Activated CD8-positive, alpha-beta memory T cell treated with anti-CD3 and anti-CD28 coated beads for 1 hour (primary cell): ENCODE measurements at places on chromosomes 6 and 20.

DNA sequence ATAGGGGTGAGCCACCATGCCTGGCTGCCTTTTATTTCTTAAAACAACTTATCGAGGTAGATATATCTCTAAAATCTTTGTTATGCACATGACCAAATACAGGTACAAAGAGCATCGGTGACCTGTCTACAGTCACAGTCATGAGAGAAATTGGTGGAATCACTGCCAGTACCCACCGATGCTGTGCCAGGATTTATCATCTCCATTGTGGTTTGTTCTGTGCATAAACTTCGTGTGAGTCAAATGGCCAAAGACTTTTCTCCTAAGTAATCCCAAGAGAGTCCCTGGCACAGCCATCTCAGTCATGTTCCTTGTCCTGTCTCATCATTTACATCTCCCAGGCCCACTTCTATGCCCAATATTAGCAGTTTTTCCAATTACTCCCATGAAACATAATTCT lies 9.0 kb downstream of the GSTA3 start:
- no peak for DNase-seq

- no peak for DNase-seq
Measured at GRCh38 chr20:22579119-22579427, 5.3 kb downstream of the FOXA2 start.

GRCh38 chr6:3867641-3868502 lies 18.7 kb downstream of the FAM50B start:
- DNase-seq: no peak

DNA sequence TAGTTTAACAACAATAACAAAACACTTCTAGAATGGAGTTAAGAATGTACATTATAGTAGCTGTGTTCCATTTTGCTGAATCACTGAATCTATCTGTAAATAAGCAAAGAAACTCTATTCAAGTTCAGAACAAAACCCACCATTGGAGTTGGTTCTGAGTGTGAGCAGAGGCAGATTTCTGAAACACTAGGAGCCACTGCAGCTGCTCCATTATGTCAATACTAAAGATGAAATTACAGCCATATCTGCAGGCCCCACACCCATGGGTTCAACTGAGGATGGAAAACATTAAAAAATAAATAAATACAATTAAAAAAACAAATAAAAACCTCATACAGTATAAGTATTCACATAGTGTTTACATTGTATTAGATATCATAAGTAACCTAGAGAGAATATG lies 91.0 kb downstream of the REPS1 start:
- DNase-seq: no peak

- DNase-seq: no peak
Measured at GRCh38 chr6:67237277-67237676, 1397.8 kb upstream of the ADGRB3 start.

DNA sequence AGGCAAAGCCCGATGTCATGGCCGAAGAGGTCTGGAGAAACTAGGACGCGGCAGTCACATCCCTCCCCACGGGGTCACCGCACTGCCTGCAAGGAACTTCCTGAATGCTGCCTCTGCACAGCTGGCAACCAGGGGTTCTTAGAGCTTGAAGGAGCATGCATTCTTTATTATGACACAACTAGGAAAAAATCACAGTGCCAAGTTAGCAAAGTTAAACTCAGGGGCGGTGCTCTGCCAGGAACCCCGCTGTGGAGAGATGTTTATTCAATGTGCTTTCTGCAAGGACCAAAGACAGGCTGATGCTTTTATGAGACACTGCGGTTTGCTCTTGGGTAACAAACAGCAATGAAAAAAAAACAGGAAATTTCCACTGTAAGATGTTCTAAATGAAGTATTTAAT lies 287.3 kb upstream of the FOXQ1 start:
- DNase-seq: no peak

DNA sequence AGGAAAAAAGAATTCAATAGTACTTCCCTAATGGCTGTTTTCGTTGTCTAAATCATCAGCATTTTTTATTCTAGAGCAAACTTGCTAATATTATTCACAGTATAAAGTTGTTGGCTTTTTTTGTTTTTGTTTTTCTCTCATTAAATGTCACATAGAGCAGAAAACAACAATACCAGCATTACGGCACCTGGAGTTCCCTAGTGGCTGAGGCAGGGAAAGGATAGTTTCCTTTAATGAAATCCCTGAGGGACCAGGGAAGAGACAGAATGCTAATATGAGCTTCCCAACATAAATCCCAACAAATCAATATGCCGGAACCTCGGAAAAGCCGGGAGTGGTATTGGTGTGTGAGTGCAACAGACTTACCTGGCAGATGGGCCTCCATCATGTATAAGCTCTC lies 235.2 kb upstream of the ASCC3 start:
- no peak for DNase-seq

DNA sequence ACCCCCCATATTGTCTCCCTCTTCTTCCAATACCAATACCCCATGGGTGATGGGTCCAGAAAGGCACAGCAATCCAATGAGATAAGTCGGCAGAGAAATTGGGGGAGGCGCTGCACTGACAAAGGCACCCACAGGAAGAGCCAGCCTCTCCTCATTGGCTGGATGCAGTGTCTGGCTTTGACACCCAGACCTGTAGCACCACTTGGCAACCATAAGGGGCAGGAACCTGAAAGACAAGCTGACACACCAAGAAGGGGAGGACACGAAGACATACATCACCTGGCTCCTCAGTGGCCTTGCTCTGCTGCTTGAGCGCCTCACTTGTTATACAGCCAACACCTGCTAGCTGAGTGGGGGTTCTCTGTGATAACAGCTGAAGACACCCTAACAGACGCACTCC lies 19.4 kb upstream of the SLC4A11 start:
- no peak for DNase-seq

DNA sequence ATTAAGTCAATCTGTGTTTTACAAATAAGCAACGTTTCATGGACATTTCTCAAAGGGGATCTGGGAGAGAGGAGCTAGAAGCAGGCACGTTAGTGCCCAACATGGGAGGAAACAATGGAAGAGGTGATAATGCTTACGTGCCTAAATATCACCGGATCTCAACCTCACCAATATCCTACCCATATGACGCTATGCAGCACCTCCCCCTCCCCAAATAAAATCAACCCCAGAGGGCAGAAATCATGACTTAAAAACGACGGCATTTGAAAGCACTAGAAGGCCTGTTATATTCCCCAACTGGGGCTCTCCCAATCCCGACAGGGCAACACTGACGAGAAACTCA lies 425 bp downstream of the HBS1L start:
- DNase-seq: no peak

- no peak for DNase-seq
Measured at GRCh38 chr20:17584689-17585088, 14.8 kb downstream of the DSTN start.

GRCh38 chr20:11540558-11540957 lies 377.1 kb upstream of the BTBD3 start:
- no peak for DNase-seq

- no peak for DNase-seq
Measured at GRCh38 chr20:57440678-57441509, 49.7 kb downstream of the RBM38 start.

- no peak for DNase-seq
Measured at GRCh38 chr6:75412969-75413662, 80.5 kb downstream of the FILIP1 start.

DNA sequence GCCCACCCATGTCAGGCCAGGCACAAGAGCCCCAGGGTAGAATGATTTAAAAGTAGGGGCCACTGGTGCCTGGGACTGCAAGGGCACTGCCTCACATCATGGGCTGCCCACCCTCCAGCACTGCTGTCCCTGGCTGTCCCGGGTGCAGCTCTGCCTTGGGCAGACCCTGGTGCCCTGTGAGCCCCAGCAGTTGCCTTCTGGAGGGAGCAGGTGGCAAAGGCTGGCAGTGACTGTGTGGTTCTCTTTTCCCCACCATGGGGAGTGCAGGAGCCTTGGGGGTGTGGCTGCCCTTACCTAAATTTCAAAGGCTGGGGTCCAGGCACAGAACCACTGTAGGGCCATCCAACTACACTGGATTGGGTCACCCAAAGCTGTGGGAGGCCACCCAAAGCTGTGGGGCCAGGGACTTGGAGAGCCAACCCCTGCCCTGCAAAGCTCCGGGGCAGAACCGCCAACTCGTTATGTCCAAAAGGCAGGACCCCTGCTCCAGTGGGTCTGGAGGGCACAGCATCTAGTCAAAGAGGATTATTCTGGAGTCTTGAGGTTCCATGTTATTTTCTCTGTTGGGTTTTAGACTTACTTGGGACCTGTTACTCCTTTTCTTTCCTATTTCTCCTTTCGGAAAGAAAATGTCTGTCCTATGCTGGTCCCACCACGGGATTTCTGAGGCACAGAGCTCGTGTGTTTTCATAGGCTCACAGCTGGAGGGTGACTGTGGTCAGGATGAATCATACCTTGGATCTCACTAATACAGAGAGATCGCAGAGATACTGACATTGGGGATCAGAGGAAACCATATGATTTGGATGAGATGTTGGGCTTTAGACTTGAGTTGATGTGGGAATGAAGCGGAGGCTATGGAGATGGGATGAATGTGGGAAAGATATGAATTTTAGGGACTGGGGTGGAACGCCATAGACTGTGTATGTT lies 65.3 kb downstream of the RAMACL start:
- DNase-seq: no peak

GRCh38 chr20:23399568-23400241 lies 21.6 kb downstream of the NAPB start:
- no peak for DNase-seq

GRCh38 chr20:45104786-45105185 lies 3.9 kb upstream of the KCNS1 start:
- DNase-seq: no peak

DNA sequence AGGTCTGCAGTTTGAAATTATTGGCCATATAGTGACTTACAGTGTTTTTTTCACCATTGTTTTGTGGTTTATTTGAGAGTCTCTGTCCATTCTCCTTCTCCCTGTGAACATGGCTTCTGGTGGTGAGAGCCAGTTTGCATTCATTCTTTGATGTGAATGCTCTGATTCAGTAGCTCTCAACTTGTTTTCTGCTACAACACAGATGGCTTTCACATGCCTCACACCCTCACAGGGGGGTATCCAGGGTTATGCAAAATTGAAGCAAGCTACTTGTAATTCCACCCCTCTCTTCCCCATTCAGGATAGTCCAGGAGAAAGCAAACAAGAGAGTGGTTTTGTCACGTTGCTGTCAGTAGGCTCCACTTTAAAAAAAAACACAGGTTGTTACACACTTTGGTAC lies 55.6 kb downstream of the SLX4IP start:
- DNase-seq: no peak

DNA sequence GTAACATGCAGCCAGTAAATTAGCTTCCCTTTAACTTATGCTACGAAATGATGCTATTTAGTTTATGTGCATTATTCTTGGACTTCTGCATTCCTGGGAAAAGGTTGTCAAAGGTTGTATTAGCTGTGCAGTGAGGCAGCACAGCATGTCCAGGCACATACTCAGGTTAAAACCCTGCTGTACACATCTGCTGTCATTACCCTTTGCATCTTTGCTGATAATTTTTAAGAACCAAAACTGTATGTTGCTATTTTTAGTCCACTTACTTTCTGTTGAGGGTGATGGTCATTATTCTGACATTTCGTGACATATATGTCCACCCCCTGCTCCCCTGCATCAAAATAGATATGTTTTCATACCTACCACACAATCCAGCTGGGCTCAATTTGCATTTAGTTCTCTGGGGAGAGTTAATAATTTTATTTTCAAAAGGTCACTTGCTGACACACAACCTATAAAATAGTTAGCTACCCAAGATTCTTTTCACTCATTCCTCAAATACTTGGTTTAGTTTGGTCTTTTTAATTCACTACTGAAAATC lies 142.5 kb upstream of the SPACA1 start:
- no peak for DNase-seq
